CD4-positive, CD25-positive, alpha-beta regulatory T cell (primary cell): ENCODE measurements at places on chromosomes 4 and X.
A peak's percentile ranks its signal among the peaks of the same experiment; 100 is the strongest.

- H3K4me3 ChIP-seq: no peak overlapping the region
- no peak for DNase-seq
- no peaks in the 10 kb centered on the region for H3K36me3 ChIP-seq
- no peaks in the 10 kb centered on the region for H3K27me3 ChIP-seq
- no peaks in the 10 kb centered on the region for H3K4me1 ChIP-seq
- H3K27ac ChIP-seq: no peak overlapping the region
Observed at GRCh38 chr4:111066447-111066846, 443.6 kb upstream of the PITX2 start.

DNA sequence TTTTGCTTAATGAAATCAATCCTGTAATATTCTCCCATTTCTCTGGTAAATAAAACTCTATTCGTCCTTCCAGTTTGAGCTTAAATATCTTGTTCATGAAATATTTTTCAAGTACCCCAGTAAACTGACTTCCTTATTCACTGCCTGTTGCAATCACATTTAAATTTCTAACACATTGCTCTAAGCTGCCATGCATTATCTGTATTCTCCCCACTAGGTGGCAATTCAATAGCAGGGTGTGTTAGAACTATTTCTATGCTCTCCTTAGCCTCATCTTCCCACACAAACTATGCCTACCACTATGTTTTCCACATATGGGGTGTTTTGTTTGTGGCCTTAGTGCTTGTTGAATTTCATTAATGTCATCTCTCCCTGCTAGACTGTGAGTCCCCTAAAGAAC is 377.1 kb upstream of the HS3ST1 start:
- H3K27me3 ChIP-seq: no peaks in the 10 kb centered on the region
- no peak for DNase-seq
- no peaks in the 10 kb centered on the region for H3K4me1 ChIP-seq
- H3K36me3 ChIP-seq: no peaks in the 10 kb centered on the region

DNA sequence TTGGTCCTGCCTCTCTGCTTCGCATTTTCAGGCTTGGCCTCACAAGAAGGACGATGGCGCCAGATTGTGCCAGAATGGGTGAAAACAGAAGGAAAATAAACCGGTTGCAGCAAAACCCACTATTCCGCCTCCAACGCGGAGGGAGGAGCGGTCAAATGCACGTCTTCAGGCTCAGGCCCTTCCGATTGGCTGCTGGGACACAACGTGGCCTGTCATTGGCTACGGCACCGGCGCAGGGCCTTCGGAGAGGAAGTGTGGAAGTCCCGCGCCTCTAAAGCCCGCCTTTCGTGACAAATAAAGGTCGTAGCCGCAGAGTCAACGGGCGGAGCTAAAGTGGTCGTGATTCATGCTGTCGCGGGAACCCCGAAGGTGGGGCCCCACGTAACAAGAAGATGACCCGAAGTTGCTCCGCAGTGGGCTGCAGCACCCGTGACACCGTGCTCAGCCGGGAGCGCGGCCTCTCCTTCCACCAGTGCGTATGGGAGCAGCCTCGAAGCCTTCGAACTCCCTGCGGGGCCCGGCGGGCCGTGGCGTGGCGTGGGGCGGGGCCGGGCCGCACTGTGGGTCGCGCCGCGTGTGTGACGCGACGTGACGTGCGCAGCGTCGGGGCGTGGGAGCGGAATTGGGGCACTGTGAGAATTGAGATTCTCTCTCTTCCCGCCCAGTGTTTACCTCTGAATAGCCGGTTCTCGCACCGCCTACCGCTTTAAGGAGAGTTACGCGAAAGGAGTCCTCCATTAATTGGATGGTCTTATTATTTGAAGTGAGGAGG is at the start of gene THAP9:
Gene THAP9 (plus strand): TSS at position 325 of the 772 bp plus-strand sequence. CDS start 68 bp downstream, at position 393.
- H3K4me1 ChIP-seq: peaks cover 46% of the 10 kb centered on the region
- peak within 1 kb of the TSS; percentile 94 for H3K4me3 ChIP-seq
- peak; percentile 98 for DNase-seq
- peaks cover 7% of the 10 kb centered on the region for H3K36me3 ChIP-seq
- peaks cover 2% of the 10 kb centered on the region for H3K27me3 ChIP-seq

DNA sequence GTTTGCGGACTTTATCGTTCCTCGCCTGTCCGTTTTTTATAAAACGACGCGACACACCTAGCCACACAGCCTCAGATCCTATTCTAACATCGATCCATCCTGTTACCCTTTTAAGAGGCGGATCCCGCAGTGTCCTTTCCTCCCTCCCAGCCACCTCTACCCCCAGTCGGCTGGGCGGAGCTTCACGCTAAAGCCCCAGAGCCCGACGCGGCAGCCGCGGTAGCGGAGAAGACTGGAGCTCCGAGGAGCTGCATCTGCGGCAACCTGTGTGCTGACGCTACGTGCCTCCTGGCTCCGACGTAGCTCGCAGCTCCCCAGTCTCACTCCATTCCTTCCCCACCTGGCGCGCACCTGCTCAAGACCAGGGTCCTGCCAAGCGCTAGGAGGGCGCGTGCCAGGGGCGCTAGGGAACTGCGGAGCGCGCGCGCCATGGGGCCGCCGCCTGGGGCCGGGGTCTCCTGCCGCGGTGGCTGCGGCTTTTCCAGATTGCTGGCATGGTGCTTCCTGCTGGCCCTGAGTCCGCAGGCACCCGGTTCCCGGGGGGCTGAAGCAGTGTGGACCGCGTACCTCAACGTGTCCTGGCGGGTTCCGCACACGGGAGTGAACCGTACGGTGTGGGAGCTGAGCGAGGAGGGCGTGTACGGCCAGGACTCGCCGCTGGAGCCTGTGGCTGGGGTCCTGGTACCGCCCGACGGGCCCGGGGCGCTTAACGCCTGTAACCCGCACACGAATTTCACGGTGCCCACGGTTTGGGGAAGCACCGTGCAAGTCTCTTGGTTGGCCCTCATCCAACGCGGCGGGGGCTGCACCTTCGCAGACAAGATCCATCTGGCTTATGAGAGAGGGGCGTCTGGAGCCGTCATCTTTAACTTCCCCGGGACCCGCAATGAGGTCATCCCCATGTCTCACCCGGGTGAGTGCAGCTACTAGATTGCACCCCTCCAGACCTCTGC is at the start of gene RNF128:
Gene RNF128 (plus strand): TSS at position 217 of the 953 bp plus-strand sequence. CDS start 213 bp downstream, at position 430.
- no peak within 1 kb of the TSS for H3K27ac ChIP-seq
- H3K4me3 ChIP-seq: no peak within 1 kb of the TSS
- no peaks in the 10 kb centered on the region for H3K4me1 ChIP-seq
- H3K27me3 ChIP-seq: peaks cover 6% of the 10 kb centered on the region
- no peak for DNase-seq

DNA sequence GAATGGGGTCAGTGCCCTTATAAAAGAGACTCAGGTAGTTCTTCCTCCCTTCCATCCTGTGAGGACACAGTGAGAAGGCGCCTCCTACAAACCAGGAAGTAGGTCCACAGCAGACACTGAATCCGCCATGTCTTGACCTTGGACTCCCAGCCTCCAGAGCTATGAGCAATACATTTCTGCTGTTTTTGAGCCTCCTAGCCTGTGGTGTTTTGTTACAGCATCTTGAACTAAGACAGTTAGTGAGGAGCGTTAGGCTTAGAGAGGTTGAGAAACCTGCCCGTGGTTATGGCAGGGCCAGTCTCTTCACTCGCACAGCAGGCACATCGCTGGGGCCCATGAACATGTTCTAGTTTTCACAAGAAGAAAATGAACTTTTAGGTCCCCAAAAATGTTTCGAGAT is 19.7 kb downstream of the SHROOM2 start:
- H3K27me3 ChIP-seq: no peaks in the 10 kb centered on the region
- H3K27ac ChIP-seq: no peak overlapping the region
- H3K4me1 ChIP-seq: no peaks in the 10 kb centered on the region
- no peak overlapping the region for H3K4me3 ChIP-seq
- no peaks in the 10 kb centered on the region for H3K36me3 ChIP-seq
- DNase-seq: no peak

- H3K4me1 ChIP-seq: no peaks in the 10 kb centered on the region
- no peak for DNase-seq
- H3K4me3 ChIP-seq: no peak overlapping the region
- H3K36me3 ChIP-seq: no peaks in the 10 kb centered on the region
- no peak overlapping the region for H3K27ac ChIP-seq
- H3K27me3 ChIP-seq: no peaks in the 10 kb centered on the region
Observed at GRCh38 chr4:73895201-73896175, 26.3 kb downstream of the CXCL1 start.

DNA sequence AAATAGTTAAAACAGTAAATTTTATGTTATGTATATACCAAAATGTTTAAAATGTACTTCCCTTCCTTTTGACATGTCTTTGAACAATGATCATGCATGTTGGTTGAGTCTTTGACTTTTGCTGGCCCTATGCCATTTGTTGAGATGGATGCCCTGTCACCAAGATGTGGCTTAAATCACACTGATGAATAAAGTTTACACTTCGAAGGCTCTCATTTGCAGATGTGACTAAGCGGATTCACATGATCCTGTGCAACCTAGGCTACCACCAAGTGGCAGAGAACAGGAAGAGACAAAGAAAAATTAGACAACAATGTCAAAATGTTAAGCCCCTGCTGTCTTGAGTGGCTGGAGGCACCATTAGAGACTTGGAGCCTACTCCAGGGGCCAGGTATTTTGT is 139.9 kb downstream of the RAB28 start:
- DNase-seq: no peak
- H3K4me3 ChIP-seq: no peak overlapping the region
- H3K27me3 ChIP-seq: no peaks in the 10 kb centered on the region
- H3K4me1 ChIP-seq: no peaks in the 10 kb centered on the region

DNA sequence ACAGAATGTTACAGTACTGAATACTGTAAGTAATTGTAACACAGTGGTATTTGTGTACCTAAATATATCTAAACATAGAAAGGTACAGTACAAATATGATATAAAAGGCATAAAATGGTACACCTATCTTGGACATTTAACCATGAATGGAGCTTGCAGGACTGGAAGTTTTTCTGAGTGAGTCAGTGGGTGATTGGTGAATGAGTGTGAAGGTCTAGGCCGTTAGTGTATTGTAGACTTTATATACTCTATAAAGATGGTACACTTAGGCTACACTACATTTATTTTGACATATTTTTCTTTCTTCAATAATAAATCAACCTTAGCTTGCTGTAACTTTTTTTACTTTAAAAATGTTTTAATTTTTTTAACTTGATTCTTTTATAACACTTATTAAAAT is 422.5 kb upstream of the FSTL5 start:
- no peak overlapping the region for H3K4me3 ChIP-seq
- DNase-seq: no peak
- no peaks in the 10 kb centered on the region for H3K27me3 ChIP-seq
- H3K36me3 ChIP-seq: no peaks in the 10 kb centered on the region
- no peak overlapping the region for H3K27ac ChIP-seq

DNA sequence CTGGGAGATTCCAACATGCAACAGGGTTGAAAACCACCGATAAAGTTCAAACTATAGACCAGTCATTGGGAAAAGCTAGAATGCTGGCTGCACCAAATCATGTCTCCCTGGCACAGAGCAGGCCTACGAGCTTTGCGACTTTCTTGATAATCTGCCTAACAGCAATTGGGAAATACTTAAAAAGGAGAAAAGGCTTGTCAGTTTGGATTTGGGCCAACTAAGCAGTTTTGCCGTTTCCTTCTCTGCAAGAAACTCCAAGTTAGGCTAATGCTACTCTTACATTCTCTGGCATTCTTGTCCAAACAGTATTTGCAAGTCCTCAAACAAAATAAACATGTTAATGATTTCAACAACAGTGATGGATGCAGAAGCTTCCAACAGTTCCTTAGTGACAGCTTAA is 87.9 kb downstream of the PDK3 start:
- DNase-seq: no peak
- H3K27ac ChIP-seq: no peak overlapping the region
- no peak overlapping the region for H3K4me3 ChIP-seq

GRCh38 chr4:14644580-14645282 is 357.6 kb upstream of the CPEB2 start:
- no peak overlapping the region for H3K4me3 ChIP-seq
- no peaks in the 10 kb centered on the region for H3K4me1 ChIP-seq
- no peaks in the 10 kb centered on the region for H3K27me3 ChIP-seq
- no peak for DNase-seq
- H3K27ac ChIP-seq: no peak overlapping the region

DNA sequence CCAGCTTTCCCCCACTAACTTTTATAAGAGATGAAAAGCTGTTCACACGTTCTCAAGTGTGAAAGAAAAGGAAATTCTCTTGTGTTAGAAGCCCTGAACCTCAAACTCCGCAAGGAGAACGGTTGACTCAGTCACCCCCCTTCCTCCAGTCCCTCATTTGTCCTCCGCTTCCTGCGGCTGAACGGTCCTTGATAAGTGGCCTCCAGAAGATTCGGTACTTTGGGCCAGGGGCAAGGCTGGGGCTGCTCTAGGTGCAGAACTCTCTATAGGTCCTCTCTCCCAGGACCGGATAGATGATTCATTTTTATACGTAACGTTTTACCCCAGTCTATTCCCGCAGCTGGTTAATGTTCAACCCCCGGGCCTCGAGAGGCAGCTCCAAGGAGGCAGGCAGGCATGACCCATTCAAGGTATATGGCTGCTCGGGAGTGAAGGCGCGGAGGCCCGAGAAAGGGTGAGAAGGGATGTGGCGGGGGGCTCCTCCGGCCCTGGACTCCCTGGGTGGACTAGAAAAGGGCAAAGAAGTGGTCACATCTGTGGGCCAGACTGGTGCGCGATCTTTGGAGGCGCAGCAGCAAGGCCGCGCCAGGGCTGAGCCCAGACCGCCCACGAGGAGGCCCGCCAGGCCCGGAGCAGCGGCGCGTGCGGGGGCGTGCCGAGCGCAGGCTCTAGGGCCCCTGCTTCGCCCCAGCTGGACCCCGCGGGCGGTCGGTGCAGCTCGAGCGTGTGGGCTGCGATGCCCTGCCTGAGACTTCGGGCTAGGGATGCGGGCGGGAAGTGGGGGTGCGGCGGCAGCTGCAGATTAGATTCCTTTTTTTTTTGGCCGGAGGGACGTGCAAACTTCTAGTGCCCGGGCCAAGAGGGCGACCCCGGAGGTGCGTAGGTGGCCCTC is 11.7 kb downstream of the PITX2 start:
- peaks cover 40% of the 10 kb centered on the region for H3K27me3 ChIP-seq
- no peak overlapping the region for H3K27ac ChIP-seq
- H3K4me3 ChIP-seq: no peak overlapping the region
- no peaks in the 10 kb centered on the region for H3K4me1 ChIP-seq
- H3K36me3 ChIP-seq: no peaks in the 10 kb centered on the region

- peaks cover 10% of the 10 kb centered on the region for H3K36me3 ChIP-seq
- no peak overlapping the region for H3K4me3 ChIP-seq
Observed at GRCh38 chrX:24728530-24728929, 34.8 kb downstream of the POLA1 start.

DNA sequence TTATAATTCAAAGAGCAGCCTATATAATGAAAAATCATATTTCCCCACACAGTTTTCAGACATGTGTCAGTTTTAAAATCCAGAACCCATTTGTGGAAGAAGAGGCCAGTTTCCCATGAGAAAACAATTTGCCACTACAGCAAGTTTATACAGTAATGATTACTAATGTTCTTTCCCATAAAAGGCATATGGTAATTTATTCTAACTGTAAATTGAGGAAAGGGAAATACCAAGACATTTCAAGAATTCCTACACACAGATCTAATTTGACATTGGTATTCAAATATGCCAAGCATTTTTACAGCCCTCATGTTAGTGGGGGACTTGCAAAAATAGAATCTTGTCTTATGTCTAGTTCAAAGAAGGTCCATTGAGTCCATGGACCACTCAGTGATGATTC is 1368.6 kb downstream of the FSTL5 start:
- no peaks in the 10 kb centered on the region for H3K36me3 ChIP-seq
- no peak overlapping the region for H3K4me3 ChIP-seq
- H3K27ac ChIP-seq: no peak overlapping the region
